ENCODE measurements at places on chromosomes 5 and 9.

DNA sequence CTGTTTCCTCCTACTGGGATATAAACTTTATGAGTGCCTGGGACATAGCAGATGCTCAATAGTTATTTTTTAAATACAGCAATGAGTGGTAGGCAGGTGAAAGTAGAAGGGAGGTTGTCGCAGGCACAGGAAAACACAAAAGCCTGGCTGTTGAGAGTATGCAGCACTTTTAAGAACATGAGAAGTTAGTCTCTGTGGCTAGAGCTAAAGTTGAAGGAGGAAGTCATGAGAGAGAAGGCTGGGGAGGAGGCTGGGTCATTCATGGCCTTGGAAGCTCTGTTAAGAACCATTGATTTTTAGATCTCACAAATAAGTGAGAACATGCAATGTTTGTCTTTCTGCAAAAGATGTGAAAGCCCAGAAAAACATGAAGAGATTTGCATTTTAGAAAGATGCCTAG, 126.7 kb downstream of the PRKACG start:
- DNase-seq = no peak

GRCh38 chr5:176427971-176428370, 11.6 kb upstream of the CLTB start:
- no peak for DNase-seq

GRCh38 chr5:90803876-90804275, 245.3 kb downstream of the ADGRV1 start:
- DNase-seq = no peak

GRCh38 chr5:107484281-107484680, 186.5 kb downstream of the EFNA5 start:
- no peak for DNase-seq

GRCh38 chr9:111936391-111936790, 39.8 kb downstream of the UGCG start:
- no peak for DNase-seq

DNA sequence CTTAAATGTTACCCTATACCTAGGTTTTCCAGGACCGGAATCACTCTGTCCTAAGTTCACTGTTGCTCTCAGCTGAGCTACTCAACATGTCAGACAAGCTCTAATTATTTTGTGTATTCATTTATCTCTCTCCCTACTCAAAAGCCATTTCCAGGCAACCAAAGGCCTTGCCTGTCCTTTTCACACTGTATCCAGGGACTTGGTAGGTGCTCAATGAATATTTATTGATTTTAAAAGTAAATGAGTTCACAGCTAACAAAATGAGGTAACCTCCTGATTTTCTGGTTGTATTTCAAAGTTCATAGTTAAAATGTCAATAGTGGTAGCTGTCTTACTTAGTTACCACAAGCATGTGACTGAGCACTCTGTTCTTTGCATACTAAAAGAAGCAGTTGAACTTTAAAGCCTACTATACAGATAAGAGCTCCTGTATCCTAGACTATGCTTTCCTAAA, 522.2 kb downstream of the ACTL7B start:
- no peak for DNase-seq

DNA sequence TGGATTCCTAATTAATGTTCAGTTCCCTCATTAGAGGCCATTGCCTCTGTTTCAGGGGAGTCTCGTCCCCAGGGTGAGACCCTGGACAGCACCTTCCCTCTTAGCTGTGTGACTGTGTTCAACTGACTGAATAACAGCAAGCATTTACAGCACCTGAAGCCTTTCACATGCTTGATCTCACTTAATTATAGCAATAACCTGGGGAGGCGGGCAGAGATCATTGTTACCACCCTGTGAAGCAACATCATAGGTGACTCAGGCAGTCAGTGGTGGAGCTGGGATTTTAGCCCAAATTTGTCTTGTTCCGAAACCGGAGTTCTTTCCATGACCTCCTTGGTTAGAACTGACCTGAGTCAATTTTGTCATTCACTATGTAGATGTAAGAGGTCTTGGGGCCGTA, 105.2 kb upstream of the RAD23B start:
- DNase-seq = no peak

DNA sequence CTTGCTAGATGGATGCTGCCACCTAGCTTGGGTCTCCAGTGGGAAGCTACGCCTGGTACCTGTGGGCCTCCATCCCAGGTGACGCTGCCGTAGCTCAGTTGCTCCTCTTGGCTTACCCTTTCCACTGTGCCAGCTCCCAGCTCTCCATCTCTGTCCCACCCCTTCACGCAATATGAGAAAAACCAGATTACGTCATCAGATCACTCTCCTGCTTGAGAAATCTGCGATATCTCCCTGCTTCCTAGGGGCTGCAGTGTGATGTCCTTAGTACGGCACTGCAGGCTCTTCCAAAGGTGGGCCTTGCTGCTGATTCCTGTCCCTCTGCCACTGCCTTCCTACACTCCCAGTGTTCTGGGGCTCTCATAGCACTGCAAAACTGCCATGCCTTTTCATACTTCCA, 28.9 kb downstream of the NSG2 start:
- no peak for DNase-seq

GRCh38 chr5:178441486-178442270, 148.5 kb downstream of the COL23A1 start:
- no peak for DNase-seq

- no peak for DNase-seq
These were observed 83.1 kb downstream of the NLN start for GRCh38 chr5:65805089-65805488.

DNA sequence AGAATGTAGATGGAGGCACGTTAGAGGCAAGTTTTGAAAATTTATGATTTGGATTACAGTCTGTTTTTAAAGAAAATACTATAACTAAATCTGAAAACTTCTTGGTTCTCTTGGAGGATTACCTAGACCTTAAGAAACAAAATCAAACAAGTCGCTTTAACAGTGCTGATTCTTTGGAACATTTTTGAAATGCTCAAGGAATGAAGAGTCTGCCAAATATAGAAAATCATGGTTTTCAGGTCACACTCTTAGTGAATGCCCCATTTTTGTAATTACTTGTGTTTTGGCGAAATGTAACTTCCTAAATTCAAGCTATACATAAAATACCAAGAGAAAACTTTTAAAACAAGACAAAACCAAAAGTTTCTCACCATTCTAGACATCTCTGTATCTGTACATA, 93.2 kb downstream of the EQTN start:
- DNase-seq = no peak

DNA sequence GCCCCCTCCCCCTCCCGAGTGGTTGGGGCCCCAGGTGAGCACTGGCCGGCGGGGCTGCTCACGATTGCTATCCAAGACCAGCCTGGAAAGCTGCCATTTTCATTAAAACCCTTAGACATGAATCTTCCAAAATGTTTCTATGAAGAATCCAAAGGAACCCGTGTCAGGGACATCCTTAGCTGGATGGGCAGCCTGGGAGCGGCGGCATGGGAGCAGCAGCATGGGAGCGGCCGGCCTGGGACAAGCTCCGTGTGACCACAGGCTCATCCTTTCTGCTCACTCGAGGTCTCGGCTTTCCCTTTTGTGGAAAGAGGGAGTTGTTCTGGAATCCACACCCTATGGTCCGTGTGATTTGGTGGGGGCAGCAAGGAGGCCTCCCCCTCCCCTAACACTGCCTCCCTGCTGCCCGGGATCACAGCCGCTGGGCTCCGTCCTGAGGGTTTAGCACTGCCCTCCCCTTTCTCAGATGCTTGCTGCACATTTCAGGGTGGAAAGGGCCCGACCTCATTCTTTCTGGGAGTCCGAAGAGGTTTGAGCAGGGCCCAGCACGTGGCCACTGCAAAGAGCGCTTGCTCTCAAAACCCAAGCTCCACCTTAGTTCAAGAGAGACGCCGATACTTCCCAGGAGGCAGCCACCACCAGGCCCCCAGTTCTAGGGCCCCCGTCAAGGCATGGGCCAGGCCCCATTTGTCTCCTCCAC, 127.7 kb downstream of the RXRA start:
- no peak for DNase-seq

DNA sequence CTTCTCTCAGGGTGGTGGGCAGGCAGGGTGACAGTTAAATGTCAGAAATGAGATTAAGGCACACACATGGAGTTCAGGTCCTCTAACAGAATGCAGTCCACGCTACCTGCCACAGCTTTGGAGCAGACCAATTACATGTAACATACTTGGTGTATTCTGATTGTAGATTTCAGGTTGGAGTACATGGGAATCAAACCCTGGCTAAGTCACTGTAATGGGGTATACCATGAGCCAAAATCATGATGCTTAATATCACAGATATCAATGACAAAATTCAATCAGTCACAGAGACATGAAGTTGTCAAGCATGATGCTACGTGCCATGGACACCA, 48.9 kb downstream of the MEF2C start:
- no peak for DNase-seq

- no peak for DNase-seq
These were observed 25.0 kb downstream of the MAST4 start for GRCh38 chr5:66621146-66621545.

GRCh38 chr5:128572051-128572929, 34.2 kb upstream of the FBN2 start:
- no peak for DNase-seq

DNA sequence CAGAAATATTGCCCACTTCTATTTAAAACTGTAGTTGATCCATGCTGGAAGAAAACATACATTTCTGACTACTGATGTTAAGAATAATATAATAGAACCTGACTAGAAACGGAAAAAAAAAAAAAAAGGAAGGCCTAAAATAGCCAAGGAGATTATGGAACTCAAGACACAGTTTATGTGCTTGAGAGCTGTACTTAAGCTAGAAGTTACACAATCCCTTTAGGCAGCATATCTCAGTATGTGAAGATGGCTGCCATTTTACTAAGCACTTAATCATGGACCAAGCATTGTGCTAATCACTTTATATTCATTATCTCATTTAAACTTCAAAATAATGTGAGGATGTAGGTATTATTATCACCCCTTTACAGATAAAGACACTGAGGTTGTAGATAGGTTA, 73.0 kb upstream of the NR4A3 start:
- DNase-seq = no peak

DNA sequence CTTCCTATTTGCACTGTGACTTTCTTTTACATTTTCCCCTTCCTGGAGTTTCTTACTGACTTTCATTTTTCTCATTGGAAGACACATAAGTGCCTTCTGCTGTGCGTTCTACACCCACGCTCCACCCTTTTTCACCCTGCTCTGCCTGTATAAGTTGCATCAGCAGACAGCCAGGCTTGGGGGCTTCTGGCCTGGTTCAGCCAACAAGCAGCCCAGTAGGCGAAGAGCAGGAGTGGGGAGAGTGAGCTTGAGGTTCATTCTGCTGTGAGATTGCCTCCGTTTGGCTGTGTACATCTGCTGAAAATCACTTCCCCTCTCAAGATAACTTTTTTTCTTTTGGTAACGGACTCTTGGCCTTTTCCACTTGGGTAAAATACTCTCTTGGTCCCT, 38.4 kb downstream of the RASGRF2 start:
- DNase-seq = no peak

- no peak for DNase-seq
These were observed 147.5 kb downstream of the DAB2IP start for GRCh38 chr9:121798941-121799340.

DNA sequence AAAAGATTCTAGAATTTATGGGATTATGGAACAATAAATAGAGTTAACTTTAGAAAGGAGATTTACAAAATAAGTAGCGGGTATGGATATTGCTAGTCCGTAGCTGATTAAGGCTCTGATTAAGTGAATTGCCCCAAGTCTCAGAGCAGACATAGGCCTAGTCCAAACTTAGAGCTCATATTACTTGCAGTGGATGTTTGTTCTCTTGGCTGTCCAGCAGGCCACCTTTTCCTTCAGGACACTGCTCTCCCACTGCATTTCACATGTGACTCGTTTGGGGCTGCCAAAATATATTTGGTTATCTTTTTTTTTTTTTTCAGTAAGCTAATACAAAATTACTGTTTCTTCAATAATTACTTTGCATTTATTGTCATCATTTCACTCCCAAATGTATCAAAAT, 76.6 kb downstream of the ARRDC3 start:
- DNase-seq = no peak

DNA sequence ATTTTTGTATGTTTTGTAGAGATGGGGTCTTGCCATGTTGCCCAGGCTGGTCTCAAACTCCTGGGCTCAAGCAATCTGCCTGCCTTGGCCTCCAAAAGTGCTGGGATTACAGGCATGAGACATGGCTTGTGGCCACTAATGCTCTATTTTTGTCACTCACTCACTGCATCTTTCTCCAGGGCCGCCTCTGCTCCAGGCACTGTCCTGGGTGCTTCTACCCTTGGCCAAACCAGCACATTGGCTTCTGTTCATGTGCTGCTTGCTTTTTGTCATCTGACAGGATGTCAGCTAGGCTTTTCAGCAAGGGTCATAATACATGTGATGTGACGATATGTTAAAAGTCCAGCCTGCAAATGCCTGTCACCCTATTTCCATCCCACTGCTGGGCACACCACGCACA, 3.2 kb downstream of the ODF2 start:
- no peak for DNase-seq

- no peak for DNase-seq
These were observed 28.8 kb downstream of the GCNT4 start for GRCh38 chr5:75023368-75024159.

DNA sequence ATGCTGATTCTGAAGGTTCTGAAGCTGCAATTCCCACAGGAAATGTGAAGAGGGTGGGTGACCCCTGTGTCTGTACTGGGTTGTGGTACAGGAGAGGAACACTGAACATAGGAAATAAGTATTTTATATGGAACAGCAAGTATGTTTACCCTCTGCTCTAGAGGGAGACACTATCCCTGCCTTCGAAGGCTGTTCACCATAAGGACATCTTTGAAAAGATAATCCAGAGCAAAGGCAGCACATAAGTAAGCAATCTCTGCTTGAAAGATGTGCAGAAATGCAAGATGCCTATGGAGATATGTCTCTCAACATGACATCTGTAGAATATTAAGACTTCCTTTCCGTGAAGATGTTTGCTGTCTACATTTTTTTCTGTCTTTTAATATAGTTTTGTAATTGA, 184.4 kb upstream of the EFNA5 start:
- DNase-seq = no peak

DNA sequence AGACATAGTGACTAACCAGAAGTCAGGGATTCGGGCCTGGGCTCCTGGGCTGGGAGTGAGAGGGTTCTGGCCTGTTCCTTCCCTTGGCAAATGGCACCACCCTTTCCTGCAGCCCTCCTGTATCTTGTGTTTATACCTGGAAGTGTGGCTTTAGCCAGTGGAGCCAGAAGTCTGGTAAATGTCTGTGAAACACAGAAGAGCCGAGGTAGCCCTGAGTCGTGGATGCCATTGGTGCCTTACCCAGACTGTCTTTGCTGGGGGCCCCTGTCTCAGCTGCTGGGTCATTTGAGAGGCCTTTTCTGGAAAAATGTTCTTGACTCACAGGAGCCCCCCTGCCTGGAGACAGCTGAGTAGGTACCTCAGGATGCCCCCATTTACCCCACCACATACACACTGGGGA, 95.7 kb upstream of the BASP1 start:
- no peak for DNase-seq

DNA sequence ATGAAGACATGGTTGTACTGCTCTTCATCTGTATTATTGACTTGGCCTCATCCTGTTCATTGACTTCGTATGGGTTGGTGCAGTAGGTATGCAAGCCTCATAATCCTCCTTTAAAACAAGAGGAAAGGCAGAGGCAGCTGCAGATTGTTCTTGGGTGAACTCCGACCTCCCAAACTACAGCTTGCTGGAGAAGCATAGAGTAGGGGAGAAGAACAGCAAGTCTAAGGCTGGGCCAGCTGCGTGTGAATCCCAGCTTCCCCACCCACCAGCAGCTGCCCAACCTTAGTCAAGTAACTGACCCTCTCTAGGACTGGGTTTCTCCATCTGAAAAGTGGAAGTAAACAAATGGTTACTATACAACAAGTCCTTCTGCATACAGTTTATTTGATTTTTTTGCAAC, 114.5 kb upstream of the WWC1 start:
- DNase-seq = no peak

- no peak for DNase-seq
These were observed 139.3 kb upstream of the IER5L start for GRCh38 chr9:129317179-129318011.
